SW480 (cell line): ENCODE measurements at places on chromosomes 5 and 9.

DNA sequence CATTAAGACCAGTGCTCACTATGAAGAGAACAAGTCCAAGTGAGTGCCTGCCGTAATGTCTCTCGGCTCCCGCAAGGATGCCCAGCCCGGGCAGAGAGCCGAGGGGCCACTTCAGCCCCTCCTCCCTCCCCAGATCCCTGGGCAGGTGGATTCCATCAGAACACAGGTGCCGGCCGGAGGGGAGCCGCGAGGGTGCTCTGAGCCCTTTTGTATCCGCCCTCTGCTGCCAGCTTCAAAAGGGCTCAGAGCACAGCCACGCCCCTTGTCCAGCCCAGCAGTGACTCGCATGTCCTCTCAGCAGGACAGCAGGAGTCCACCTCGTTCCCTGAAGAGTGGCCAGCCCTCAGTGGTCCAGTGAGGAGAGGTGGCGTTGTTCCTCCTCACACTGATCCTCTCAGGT lies 43.9 kb downstream of the CYFIP2 start:
- peak; percentile 43 for DNase-seq

DNA sequence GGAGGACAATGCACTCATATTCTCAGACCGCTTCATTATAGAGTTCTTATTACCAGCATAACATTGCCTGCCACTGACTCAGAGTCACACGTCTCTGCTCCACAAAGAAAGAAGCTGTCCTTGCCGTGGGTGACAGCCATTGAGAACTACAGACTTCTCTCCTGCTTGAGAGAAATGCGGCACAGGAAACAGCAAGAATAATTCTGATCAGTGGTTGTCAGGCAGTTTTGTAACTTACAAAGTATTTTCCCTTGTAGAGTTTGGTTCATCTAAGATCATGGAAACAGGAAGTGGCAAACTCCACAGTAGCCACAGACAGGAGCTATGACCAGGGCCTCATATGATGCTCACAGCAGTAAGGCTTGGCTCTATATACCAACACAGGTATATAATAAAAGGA lies 47.0 kb downstream of the KCNV2 start:
- no peak for DNase-seq

- no peak for DNase-seq
Observed at GRCh38 chr5:143372187-143372829, 31.2 kb downstream of the NR3C1 start.

- no peak for DNase-seq
Observed at GRCh38 chr5:8436924-8437323, 568.0 kb downstream of the MTRR start.

DNA sequence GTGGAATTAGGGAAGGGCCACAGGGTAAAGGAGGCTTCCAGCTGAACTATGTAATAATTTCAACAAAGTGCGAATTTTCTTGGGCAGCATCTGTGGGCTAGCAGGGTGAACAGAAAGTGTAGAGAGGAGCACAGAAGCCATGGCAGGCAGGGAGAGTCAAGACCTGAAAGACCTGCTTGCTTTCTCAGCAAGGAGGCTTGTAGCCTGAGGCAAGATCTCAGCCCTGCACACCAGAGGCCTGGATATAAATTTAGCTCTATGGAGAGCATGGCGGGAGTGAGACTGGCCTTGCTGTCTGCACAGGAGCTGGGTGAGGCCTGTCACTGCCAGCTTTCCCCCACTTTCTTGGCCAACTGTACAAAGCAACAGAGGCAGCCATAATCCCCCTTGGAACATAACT lies 32.1 kb upstream of the SH3TC2 start:
- no peak for DNase-seq

- peak; percentile 43 for DNase-seq
Observed at GRCh38 chr5:150589862-150590601, 50.4 kb upstream of the SYNPO start.

- no peak for DNase-seq
Observed at GRCh38 chr5:4703931-4704458, 436.1 kb upstream of the ADAMTS16 start.

- peak; percentile 33 for DNase-seq
Observed at GRCh38 chr5:116576053-116576713, 1.6 kb upstream of the SEMA6A start.

DNA sequence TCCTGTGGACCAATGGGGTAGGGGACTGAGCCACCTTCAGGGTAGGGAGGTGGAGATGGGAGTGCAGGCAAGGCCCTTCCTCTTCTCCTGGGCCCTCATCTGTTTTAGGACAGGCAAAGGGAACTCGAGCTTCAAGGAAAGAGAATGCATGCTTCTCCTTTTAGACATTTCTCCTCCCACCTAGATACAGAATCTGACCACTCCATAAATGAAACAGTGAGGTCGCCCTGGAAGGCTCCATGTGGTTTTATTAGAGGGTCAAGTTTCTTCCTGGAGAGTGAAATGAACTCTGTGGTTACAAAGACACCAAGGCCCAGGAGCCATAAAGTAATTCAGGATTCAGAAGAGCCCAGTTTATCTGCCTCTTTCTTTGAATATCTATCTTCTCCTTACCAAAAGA lies 14.9 kb downstream of the LHFPL2 start:
- no peak for DNase-seq

GRCh38 chr9:107982001-107982400 lies 492.4 kb upstream of the KLF4 start:
- no peak for DNase-seq

GRCh38 chr5:337563-338130 lies 16.1 kb downstream of the AHRR start:
- peak; percentile 86 for DNase-seq

- no peak for DNase-seq
Observed at GRCh38 chr9:111914749-111915424, 18.3 kb downstream of the UGCG start.

GRCh38 chr5:57292336-57292735 lies 118.5 kb downstream of the GPBP1 start:
- DNase-seq = no peak

DNA sequence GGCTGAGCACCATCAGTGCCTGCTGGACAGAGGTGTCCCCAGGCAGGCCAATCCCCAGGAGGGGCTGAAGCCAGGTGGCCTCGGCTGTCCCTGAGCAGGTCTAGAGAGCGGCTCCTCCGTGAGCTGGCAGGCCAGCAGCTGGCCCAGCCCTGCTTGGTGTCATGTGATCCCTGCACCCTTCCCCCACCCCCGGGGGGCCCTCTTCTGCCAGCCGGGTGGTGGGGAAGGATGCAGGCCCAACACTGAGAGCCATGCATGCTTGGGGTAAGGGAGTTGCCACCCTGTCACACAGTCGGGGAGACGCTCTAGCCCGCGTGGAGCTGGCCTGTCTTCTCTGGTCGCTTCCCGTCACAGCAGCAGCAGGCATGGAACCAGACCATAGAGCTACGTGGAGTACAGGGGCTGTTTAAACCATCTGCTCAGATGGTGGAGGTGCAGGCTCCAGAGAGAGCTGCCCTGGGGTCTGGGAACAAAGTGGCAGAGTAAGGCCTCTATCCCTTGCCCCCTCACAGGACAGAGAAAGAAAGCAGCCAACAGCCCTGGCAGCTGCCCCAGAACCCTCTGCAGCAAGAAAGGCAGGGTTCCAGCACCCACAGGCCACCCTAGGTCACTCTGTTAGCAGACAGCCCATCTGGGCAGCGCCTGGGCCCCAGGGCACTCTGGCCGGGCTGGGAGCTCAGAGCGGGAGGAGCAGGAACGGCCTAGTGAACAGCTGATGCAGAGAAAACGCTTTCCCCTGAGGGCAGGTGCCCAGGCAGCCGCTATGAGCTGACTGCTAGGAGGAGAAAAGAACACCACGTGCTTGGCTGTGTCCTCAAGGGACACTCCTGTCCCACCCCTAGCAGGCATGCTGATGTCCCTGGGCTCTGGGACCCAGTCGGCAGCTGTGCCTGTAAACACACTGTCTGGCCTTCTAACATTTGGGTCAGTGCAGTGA lies 6.8 kb downstream of the RALGDS start:
- no peak for DNase-seq

DNA sequence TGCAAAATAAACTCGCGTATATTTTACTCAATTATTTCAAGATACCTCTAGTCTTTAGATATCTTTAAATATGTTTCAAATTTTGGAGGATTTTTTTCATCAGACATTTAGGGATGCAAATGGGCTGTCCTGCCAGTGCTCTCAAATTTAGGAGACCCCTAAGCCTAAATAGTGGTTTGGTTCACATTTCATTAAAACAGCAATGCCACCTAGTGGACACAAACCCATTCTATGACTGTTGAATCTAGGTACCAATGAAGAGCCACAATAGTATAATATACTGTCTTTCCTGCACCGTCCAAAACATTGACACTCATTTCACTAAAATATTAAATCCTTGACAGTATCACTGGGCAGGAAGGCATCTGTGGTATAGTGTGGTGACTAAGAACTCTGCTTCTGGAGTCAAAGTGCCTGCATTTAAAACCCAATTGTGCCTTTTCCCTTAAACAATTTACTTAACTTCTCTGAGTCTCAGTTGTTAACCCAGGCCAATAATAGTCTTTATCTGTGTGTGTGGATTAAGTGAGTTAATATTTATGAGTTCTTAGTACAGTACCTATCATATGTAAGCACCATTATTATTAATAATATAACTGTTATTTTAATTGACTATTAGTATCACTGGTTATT lies 148.0 kb downstream of the RORB start:
- DNase-seq = peak; percentile 9

DNA sequence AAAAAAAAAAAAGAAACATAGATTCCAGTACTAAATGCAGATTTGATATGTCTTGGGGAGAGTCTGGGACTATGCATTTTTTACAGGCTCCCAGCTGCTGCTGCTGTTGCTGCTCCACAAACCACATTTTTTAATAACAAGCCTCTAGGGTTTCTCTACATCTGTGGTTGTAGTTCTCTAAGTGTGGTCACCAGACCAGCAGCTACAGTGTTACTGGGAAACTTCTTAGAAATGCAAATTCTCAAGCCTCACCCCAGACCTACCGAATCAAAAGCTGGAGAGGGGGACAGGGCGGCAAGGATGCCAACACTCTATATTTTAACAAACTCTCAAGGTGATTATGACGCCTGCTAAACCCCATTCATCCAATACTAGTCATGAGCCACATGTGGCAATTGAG lies 293.4 kb upstream of the PTGER4 start:
- DNase-seq = no peak

GRCh38 chr9:107175816-107176435 lies 107.2 kb upstream of the RAD23B start:
- DNase-seq = no peak

DNA sequence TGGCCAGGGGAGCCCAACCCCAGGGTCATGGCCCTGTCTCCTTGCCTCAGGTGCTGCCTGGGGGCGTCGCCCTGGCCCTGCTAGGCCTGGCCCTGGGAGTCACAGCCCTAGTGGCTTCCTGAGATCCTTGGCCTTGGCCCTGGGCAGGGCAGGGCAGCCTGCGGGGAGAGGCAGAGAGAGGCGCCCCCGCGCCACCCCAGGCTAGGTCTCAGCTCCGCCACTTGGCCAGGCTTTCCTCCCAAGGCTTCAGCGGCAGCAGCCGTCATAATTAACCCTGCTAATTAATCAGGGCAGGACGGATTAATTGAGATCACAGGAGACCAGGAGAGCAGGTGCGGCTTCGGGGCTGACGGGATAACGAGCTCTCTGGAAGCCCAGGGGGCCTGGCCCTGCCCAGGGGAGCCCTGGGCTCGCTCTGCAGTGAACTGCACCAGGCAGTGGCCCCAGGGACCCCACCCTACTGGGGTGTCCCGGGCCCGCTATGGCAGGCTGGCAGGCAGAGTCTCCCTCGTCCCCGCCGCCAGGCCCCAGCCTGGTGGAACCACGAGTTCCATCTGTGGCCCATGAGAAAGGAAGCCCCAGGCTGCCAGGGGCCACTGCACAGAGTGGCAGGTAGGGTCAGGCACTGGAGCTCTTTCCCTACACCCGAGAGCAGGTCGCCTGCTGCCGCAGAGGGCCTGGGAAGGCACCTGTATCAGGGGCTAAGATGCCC lies 269.6 kb downstream of the PBX3 start:
- no peak for DNase-seq

DNA sequence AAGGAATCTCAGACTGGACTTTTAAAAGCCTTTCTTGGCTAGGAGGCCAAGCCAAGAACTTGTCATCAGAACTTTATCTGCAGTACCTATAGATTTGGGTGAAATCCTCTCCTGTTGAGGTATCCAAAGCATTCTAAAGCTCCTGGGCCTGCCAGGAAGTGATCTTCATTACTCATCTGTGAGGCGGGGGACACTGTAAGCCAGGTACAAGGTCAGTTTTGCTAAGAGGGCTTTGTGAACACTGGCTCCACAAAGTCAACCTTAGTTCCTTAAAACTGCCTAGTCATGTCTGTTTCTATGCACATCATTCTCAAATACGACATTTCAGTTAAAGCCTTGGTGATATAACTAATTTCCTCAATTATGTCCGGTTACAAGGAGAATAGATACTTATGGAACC lies 236.7 kb downstream of the PIK3R1 start:
- no peak for DNase-seq

DNA sequence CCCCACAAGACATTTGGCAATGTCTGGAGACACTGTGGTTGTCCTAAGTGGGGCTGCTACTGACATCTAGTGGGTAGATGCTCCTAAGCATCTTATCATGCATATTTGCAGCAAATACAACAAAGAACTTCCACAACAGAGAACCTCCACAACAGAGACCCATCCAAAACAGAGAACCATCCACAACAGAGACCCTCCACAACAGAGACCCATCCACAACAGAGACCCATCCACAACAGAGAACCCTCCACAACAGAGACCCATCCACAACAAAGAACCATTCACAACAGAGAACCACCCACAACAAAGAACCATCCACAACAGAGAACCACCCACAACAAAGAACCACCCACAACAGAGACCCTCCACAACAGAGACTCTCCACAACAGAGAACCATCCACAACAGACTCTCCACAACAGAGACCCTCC lies 32.8 kb downstream of the ARPC5L start:
- DNase-seq = peak; percentile 33

DNA sequence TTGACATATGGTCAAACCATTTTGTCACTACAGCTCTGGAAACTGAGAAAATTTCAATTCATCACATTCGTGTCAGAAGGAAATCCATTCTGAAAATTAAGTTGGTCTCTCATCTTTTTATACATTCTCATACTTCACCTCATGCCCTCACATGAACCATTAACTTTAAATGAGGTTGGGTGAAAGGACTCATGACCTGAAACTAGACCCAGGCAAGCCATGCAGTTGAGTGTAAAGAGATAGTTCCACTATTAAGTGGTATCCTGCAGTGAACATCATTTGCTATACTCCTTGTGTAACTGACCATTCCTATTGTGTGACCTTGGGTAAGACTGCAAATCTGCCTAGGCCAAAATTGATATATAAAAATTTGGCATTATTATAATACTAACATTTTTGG lies 299.6 kb upstream of the GRIN3A start:
- no peak for DNase-seq

- no peak for DNase-seq
Observed at GRCh38 chr5:168372356-168372946, 81.0 kb downstream of the WWC1 start.

GRCh38 chr9:134213881-134214341 lies 49.5 kb upstream of the RNU6ATAC start:
- no peak for DNase-seq

DNA sequence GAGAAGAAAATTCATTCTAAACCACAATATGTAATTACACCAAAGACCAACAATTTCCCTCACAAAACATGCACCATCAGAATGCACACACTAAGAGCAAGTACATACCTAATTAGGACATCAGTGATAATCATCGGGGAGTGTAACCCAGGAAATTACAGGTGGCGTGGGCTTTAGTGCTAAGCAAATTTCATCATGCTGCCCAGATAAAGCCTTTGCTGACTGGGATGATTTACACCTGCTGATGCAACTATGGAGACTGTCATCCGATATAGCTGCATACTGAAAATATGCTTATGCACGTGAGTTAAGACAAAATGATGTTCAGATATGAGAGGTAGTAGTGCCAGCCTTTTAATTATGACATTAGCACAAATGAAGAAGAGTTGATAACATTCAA lies 123.2 kb downstream of the DCP2 start:
- DNase-seq = peak; percentile 20
